Left ventricle myocardium superior (tissue), 1 donor: ENCODE measurements at places on chromosomes 2 and 18. TPM values are rescaled to one million over a fixed set of nuclear protein-coding genes. Genes with fewer than 3 reads are reported as not detected.
A peak's percentile ranks its signal among the peaks of the same experiment; 100 is the strongest.

GRCh38 chr2:43105586-43106558, 120.5 kb downstream of the ZFP36L2 start:
- DNase-seq = peak; percentile 74

GRCh38 chr2:98297817-98298682, 48.2 kb upstream of the CNGA3 start:
- DNase-seq = no peak

- DNase-seq = no peak
Measured at GRCh38 chr18:74229891-74230290, 61.9 kb downstream of the CYB5A start.

Gene SLC16A14
- 4.0 TPM for total RNA-seq

Gene LRRTM4
- total RNA-seq = 0.69 TPM

- no peak for DNase-seq
Measured at GRCh38 chr2:125756431-125756830, 899.5 kb upstream of the GYPC start.

DNA sequence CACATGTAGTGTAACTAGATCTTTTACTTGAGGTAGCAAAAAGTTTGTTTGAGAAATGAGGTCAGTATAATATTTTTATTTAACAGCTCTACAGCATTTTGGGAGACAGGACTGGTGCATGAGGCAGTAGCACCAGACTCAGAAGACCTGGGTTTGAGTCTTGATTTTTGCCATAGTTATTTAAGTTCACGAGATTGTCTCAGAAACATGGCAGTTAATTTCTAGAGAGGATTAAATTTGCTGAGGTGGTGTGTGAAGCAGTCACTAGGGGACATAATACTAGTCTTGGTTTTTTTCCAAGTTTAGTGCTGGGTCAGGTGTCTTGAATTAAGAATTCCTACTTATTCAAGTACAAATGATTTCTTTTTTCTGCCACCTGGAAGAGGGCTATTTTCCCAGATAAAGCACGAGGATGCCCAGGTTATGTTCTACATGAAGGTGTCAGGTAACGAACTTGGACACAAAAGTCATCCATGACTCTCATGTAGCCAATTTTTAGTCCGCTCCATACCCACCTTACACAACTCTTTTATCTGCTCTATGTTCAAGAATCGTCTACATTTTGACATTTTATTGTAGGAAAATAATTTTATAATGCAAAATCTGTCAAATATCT, 1.4 kb downstream of the MARCHF7 start:
- DNase-seq = no peak

DNA sequence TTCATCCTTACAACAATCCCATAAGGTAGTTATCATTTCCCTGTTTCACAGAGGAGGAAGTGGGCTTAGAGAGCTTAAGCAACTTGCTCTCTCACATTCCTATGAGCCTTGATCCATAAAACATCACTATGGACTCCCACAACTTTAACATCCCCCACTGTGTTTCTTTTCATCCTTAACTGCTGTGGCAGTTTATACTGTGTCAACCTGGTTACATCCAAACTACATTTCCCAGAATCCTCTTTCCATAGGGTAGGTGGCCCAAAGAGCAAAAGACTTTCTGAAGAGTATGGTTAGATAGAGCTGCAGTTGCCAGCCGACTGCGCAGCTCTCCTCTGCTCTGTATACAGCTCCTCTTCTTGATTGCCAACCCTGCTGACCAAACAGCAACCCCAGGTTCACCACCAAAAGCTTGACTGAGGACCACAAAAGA, 22.5 kb downstream of the MAP3K2 start:
- no peak for DNase-seq

Gene FHOD3
- total RNA-seq = 347 TPM

GRCh38 chr2:68377137-68377780, 12.2 kb downstream of the PLEK start:
- no peak for DNase-seq

- DNase-seq = no peak
Measured at GRCh38 chr18:52130624-52131301, 209.2 kb upstream of the DCC start.

DNA sequence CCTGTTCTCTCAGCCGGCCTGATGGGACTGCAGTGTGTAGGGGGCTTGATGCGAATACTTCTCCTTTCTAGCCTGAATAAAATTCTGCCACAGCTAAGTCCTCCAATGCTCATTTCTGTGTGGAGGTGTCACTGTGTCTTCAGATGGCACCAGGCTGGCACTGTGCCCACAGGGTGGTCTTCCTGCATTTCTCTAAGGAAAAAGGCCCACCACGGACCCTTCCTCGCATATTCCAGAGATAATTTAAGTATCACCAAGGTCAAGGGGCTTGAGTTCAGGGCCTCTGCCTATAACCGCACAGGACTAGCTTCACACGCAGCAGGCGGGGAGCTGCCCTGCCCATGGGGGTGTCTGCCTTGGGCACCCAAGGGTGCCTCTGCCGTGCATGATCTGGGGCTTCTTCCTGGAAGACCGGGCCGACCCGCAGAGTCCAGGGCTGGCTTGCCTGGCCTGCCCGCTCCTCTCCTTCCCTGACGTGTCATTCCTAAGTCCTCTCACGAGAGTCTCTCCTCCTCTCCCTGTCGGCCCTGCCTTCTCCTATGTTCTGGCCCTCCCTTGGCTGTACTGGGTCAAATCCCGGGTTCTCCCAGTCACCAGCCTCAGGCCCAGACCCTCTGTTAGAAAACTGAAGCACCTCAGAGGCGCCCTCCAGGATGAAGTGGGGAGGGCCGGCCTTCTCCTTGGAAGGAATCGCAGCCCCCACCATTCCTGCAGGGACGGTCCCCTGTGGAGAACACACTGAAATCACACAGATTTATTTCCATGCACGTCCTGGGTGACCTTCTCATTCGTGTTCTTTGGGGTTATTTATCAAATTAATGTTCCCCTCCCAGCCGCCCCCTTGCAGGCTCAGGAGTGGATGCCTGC, 48.9 kb upstream of the PXDN start:
- no peak for DNase-seq

Gene CPO
- total RNA-seq = 0.27 TPM

DNA sequence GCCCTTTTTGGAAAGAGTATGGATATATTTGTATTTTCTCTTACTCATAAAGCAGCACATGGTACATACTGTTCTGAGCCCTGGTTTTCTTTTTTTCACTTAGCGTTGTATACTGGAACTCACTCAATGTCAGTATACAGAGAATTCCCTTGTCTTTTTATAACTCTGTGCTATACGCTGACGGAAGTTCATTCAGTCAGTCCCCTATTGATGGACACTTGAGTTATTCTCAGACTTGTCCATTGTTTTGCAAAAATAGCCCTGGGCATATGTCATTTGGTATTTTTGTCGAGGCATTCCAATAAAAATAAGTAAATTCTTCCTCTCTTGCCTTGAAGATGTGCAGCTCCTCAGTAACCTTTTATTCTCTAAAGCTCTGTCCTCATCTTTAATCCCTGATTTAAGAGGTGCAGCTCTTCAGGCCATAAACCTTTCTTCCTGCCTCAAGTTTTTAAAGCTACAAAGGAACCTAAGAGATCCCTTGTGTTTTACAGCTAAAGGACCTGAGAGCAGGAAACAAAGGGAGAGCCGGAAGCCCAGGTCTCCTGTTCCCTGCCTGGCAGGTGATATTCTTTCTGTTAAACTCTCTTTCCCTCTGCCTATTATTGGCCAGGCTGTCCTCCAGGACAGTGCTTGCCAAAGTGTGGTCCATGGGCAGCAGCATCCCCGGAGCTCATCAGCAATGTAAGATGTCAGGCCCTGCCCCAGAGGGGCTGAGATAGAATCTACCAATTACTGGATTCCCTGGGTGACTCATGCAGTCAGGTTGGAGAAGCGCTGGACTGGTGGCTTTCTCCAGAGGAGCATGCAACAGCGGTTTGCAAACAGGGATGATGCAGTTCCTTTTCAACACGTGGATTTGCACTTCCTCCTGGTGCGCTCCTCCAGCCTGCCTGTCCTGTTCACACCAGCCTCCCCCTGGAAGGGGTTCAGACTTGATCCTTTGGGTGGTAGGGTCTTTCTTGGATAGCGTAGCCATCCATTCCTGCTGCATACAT, 158.0 kb downstream of the NEDD4L start:
- no peak for DNase-seq

Gene OTOS
- total RNA-seq = not detected

Gene LCT
- not detected for total RNA-seq

DNA sequence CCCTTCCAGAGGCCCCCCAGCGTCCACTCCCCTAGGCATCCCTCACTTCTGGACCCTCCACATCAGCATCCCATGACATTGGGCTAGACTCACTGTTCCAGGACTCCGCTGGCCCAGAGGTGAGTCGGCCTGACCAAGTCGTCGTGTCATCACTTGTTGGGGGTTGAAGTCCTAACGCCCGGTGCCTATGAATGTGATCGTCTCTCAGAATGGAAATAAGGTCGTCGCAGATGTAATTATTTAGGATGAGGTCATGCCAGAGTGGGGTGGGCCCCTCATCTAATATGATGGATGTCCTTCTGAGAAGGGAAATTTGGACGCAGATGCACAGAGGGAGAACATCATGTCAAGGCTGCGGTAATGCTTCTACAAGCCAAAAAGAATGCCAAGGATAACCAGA, 142.7 kb downstream of the AGAP1 start:
- no peak for DNase-seq

Gene ACVR1C
- 0.32 TPM for total RNA-seq
